Cerebellum (tissue), 4 donors: ENCODE measurements at places on chromosomes 7 and 10. TPM values are rescaled to one million over a fixed set of nuclear protein-coding genes. Genes with fewer than 3 reads are reported as not detected.
A peak's percentile ranks its signal among the peaks of the same experiment; 100 is the strongest.

DNA sequence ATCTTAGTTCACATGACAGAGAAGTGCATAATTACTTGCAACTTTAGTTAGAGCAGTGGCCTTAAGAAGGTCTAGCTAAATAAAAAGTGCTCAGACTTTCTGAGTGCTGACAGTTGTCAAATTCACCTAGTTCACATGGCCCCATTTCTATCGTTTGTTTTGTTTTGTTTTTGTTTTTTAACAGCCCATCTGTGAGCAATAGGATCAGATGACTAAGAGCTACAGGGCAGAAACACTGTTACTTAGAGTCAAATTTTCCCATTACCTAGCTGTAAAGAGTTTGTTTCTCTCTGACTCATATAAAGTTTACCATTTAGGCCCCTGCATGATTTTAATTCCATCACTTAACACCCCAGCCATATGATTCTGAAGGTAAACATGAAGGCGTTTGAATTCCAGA is 18.8 kb downstream of the CAV1 start:
- no peak for DNase-seq

VWDE gene
- total RNA-seq = 7.2 TPM

DNA sequence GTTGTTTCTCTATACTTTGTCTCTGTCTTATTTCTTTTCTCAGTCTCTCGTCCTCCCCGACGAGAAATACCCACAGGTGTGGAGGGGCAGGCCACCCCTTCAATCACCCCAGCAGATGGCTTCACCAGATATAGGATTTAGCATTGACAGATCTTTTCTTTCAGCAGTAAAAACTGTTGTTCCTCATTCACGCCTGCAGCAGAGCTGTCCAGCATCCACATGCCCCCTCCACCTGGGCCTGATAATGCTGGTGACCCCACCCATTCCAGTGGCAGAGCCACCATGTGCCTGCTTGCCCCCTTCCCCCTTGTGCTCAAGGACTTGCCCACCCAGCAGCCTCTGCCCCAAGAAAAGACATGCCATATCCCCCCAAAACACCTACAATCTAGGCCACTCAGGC is 15.5 kb downstream of the FRG2B start:
- DNase-seq = no peak

- DNase-seq = no peak
Measured at GRCh38 chr10:86716466-86716865, 40.0 kb upstream of the BMPR1A start.

- peak; percentile 86 for DNase-seq
Measured at GRCh38 chr7:5425507-5426225, 2.0 kb upstream of the TNRC18 start.

DNA sequence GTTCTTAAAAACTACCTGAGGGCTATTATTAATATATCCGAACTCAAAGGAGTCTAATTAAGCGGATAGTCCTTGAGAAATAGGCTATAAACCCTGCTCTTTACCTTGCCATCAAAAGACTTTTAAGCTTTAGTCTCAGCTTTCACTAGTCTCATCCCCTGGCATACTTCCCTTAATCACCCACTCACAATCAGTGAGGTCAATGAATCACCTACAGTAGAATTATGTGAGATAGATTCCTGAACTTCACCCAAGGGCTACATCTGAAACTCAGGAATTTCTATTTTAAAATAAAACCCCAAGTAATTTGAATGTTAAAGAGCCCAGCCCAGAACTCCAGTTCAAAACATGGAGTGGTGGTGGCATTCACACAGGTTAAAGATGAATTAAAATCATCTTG is 108.7 kb downstream of the ETV1 start:
- DNase-seq = no peak

DNA sequence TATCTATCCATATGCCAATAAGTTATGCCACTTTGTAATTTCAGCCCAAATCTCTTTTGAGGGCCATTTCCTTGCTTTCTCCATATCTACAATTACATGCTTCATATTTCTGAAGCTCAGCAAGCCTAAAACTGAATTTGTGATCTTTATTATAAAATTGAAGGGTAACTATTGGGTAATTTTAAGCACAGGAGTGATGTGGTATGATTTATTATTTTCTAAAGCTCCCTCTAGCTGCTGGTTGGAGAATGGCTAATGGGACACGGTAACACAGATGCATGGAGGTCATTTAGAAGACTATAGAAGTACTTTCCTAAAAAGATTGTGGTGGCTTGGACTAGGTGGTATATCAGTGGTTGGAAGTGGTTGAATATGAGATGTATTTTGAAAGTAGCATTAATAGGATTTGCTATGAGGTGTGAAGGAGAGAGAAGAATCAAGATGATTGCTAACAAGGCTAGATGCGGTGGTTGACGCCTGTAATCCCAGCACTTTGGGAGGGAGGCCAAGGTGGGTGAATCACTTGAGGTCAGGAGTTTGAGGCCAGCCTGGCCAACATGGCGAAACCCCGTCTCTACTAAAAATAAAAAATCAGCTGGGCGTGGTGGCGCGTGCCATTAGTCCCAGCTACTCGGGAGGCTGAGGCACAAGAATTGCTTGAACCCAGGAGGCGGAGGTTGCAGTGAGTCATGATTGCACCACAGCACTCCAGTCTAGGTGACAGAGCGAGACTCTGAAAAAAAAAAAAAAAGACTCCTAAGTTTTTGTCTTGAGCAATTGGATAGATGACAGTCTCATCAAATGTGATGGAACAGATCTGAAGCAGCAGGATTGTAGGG is 13.9 kb downstream of the KLHDC10 start:
- no peak for DNase-seq

GRCh38 chr7:16546921-16547505 is 20.4 kb downstream of the LRRC72 start:
- no peak for DNase-seq

DNA sequence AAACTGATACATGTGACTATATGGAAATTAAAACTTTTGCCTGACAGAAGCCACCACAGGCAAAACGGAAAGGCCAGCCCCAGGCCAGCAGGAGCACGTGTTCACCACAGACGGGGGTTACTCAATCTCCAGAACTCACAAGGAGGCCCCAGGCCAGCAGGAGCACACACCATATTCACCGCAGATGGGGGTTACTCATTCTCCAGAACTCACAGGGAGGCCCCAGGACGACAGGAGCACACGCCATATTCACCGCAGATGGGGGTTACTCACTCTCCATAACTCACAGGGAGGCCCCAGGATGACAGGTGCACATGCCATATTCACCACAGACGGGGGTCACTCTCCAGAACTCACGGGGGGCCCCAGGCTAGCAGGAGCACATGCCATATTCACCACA is 61.5 kb downstream of the NKX6-2 start:
- no peak for DNase-seq

GRCh38 chr7:105854498-105854897 is 21.9 kb downstream of the ATXN7L1 start:
- no peak for DNase-seq

- DNase-seq = no peak
Measured at GRCh38 chr7:132443761-132444520, 132.3 kb downstream of the PLXNA4 start.

GRCh38 chr7:23523486-23524075 is 8.2 kb downstream of the TRA2A start:
- DNase-seq = no peak

PNLIPRP3 gene
- not detected for total RNA-seq

- no peak for DNase-seq
Measured at GRCh38 chr7:72603073-72603472, 190.9 kb upstream of the CALN1 start.

GRCh38 chr10:76071653-76072365 is 640.4 kb downstream of the LRMDA start:
- DNase-seq = no peak

RBP3 gene
- total RNA-seq = not detected

EBLN1 gene
- not detected for total RNA-seq

DNA sequence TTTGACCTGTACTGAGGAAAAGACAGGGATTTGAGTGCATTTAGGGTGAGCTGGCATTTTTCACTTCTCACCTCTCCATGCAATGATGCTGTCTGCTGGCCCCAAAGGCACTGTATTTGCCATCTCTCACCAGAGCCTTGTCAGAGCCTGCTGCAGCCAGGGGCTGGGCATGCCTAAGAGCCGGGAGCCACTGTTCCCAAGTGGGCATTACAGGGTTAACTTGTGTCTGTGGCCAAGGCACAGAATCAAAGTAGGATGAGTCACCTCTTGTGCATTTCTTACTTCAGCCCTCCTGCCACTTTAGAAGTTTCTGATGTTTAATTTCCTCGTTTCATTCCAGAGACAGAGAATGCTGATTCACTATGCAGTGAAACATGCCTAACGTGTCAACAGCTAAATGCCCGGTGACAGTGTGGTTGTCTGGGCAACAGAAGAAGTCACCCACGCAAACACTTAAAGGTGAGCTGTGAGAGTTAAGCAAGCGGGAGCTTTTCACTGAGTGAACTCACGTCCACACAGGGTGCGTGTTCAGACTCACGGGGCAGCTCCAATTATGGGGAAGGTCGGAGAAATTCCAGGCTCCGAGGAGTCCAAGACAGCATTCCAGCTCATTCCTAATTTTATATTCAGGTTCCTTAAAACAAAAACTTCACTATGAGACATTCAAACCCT is 57.1 kb upstream of the IGFBP3 start:
- DNase-seq = no peak

DNA sequence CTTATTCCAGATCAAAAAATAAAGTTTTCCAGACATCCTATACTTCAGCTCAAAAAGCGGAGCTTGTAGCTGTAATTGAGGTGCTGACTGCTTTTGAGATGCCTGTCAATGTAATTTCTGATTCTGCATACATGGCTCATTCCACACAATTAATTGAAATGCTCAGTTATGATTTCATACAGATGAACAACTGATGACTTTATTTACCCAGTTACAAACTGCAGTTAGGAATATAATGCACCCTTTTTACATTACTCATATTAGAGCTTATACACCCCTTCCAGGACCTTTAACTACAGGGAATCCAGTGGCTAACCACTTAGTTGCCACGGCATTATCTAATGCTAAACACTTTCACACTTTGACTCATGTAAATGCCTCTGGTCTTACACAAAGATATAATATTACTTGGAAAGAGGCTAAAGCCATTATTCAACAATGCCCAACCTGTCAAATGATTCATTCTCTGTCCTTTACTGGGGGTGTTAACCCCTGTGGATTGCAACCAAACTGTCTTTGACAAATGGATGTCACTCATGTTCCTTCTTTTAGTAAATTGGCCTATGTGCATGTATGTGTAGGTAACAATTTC is 147.3 kb downstream of the ZNF33B start:
- DNase-seq = no peak

GRCh38 chr7:96182424-96183158 is 139.3 kb downstream of the SLC25A13 start:
- peak; percentile 46 for DNase-seq

- DNase-seq = no peak
Measured at GRCh38 chr7:69871886-69872569, 273.8 kb downstream of the AUTS2 start.

DNA sequence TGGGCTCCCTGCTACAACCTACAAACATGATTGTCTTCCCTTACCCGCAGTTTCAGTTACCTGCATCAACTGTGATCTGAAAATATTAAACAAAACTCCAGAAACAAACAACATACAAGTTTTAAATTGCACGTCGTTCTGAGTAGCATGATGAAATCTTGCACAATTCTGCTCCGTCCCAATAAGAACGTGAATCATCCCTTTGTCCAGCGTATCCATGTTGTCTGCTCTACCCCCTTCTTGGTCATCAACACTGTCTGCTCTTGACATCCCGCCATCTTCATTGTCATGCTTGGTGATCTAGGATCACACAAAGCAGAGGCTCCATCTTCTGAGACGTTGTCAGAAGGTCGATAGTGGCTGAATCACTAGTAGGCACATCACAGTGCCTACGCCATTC is 53.9 kb downstream of the ACADSB start:
- no peak for DNase-seq

- DNase-seq = peak; percentile 30
Measured at GRCh38 chr10:80684259-80684658, 146.6 kb downstream of the SH2D4B start.

DNA sequence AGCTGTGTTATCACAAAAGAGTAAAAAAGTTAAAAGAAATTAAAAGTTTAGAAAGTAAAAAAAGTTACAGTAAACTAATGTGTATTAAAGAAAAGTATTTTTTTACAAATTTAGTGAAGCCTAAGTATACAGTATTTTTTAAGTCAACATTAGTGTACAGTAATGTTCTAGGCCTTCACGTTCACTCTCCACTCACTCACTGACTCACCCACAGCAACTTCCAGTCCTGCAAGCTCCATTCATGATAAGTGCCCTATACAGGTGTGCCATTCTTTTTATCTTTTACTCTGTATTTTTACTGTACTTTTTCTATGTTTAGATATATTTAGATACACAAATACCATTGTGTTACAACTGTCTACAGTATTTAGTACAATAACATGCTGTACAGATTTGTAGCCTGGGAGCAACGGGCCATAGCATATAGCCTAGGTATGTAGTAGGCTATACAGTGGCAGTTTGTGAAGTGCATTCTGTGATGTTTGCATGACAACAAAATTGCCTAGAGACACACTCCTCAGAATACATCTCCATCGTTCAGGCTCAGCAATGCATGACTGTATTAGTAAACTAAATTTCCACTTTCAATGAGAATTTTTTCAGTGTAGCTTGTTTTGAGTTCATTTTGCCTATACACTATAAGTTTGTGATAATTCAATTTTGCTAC is 539.9 kb upstream of the C7orf33 start:
- DNase-seq = no peak

DNA sequence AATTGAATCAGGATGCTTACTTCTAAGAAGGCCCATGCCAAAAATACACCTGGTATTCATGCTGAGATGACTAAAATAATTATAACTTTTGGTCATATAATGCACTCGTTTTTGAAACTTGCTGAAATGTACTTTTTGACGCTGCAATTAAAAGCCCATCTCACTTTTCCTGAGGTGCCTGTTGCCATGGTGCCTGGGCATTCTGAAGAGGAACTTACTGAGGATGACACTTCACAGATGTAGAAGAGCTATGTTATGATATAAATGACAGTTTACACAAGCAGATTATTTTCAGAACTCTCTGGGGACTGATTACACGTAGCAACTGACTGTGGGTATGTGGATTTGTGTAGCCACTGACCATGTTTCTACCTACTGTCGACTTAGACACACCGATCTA is 182.4 kb downstream of the TPK1 start:
- DNase-seq = no peak

- no peak for DNase-seq
Measured at GRCh38 chr10:92697663-92698511, 8.1 kb downstream of the HHEX start.

- no peak for DNase-seq
Measured at GRCh38 chr10:87960230-87960629, 96.8 kb downstream of the PTEN start.

DNA sequence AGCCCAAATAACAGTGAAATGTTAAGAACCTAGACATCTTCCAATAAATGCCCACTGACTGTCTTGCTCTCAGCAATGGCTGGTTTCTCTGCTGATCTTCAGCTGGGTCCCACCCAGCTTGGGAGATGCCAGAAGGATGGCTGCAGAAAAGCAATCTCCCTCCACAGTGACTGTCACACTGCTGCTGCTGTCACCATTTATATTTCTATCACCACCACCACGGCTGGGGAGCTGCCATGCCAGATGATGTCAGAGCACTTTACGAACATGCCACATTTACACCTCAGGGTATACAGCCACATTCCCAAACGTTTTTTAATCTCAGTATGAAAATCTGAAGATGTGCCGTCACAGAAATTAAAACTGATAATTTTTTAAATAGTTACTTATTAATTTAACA is 29.8 kb upstream of the FRMD4A start:
- no peak for DNase-seq
